A549 treated with AZD2906 at 1 μM for 4 hours (cell line): ENCODE measurements at places on chromosomes 5 and 9. TPM values are rescaled to one million over a fixed set of nuclear protein-coding genes. Genes with fewer than 3 reads are reported as not detected.

Gene DIRAS2
- 0.01 TPM in 1 of 5 replicates, not detected in the others for total RNA-seq

Gene NUDT12
- total RNA-seq: 1.5 to 1.9 TPM (median 1.7 TPM) in 5 replicates

Gene TSSK1B
- not detected in 5 replicates for total RNA-seq

Gene ZFP62
- total RNA-seq: 7.2 to 9.3 TPM (median 8.2 TPM) in 5 replicates

Gene SMAD5
- total RNA-seq: 20.9 to 29.6 TPM (median 27.3 TPM) in 5 replicates

Gene CXXC5
- total RNA-seq: 12.3 to 17.9 TPM (median 15.7 TPM) in 5 replicates

Gene CNTLN
- 4.3 to 5.8 TPM (median 4.7 TPM) in 5 replicates for total RNA-seq

Gene LIX1
- not detected in 5 replicates for total RNA-seq

Gene SLC6A7
- 0.02 to 0.03 TPM in 2 of 5 replicates, not detected in the others for total RNA-seq

Gene RUFY1
- 25.4 to 27.2 TPM (median 26.8 TPM) in 5 replicates for total RNA-seq

Gene WHRN
- total RNA-seq: 5.6 to 7.9 TPM (median 7.8 TPM) in 5 replicates

Gene HDHD3
- total RNA-seq: 20.3 to 24.8 TPM (median 22.6 TPM) in 5 replicates

Gene TLR4
- 0.06 to 0.12 TPM (median 0.06 TPM) in 5 replicates for total RNA-seq

Gene FAM151B
- total RNA-seq: 1.0 to 1.7 TPM (median 1.7 TPM) in 5 replicates

Gene KIF12
- 1.3 to 1.9 TPM (median 1.5 TPM) in 5 replicates for total RNA-seq

Gene GARIN3
- total RNA-seq: not detected in 5 replicates

Gene NACC2
- 28.9 to 38.1 TPM (median 35.5 TPM) in 5 replicates for total RNA-seq

Gene GPR21
- total RNA-seq: not detected in 5 replicates

Gene EIF4E1B
- not detected in 5 replicates for total RNA-seq

Gene PCDHB3
- 0.02 to 0.03 TPM (median 0.02 TPM) in 3 of 5 replicates, not detected in the others for total RNA-seq
